Urinary bladder (tissue), 4 donors: ENCODE measurements at places on chromosomes 6 and 20.

DNA sequence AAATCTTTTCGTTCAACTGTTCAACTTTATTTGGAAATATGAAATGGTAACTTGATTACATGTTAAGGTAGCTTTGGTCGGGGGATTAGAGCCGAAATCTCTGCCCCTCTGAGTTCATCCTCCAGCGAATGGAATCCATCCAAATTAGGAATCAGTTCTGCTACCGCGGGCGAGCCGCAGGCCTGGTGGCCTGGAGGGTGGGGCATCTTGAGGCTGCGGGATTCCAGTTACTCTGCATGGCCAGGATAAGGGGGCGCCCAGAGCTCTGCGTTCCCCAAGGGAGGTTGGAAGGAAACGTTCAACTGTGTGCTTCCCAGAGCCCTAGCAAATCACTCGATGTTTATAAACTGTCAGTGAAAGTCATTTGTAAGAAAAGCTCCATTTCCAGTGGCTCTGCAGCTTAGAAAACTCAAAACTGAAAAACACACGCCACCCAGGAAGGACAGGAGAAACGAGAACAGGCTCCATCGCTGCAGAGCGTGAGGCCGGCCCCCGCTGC lies 262.2 kb downstream of the TAF4 start:
- DNase-seq, result no peak

GRCh38 chr6:44564906-44565524 lies 177.5 kb downstream of the CDC5L start:
- DNase-seq, result no peak

DNA sequence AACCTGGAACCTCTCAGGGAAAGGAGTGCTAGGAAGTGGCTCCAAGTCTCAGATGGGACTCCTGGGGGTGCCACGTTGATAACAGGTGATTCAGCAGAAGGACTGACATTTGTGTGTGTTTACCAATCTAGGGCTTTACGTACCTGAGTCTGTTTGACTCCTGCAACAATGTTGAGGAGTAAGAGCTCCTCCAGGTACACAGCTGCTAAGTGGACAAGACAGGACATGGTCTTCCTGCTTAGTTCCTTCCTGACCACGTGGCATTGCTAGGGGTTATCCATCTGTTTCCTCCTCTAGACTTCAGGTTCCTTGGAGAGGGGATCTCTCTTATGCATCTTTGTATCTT lies 164.5 kb upstream of the SLC24A3 start:
- no peak for DNase-seq

GRCh38 chr20:46022411-46023147 lies 6.4 kb upstream of the SLC12A5 start:
- DNase-seq, result no peak
